ENCODE measurements at places on chromosomes 12 and 14. TPM values are rescaled to one million over a fixed set of nuclear protein-coding genes. Genes with fewer than 3 reads are reported as not detected.

MIP gene
- total RNA-seq = not detected

ISM2 gene
- total RNA-seq = 0.33 TPM

ART4 gene
- 0.09 TPM for total RNA-seq

CCER1 gene
- not detected for total RNA-seq

FZD10 gene
- total RNA-seq = not detected

OLR1 gene
- 0.67 TPM for total RNA-seq

CSRP2 gene
- total RNA-seq = 20.6 TPM

SRGAP1 gene
- total RNA-seq = 10.6 TPM

CLEC6A gene
- total RNA-seq = not detected

CBLN3 gene
- total RNA-seq = 1.4 TPM

ACOT6 gene
- not detected for total RNA-seq

ADAM21 gene
- not detected for total RNA-seq

TEX52 gene
- total RNA-seq = not detected

SAMD4A gene
- 7.3 TPM for total RNA-seq

DBX2 gene
- total RNA-seq = not detected

FOXN4 gene
- total RNA-seq = 0.06 TPM

EML5 gene
- total RNA-seq = 0.76 TPM

LGMN gene
- total RNA-seq = 60.2 TPM

MSI1 gene
- total RNA-seq = 1.1 TPM

KCNA5 gene
- not detected for total RNA-seq

C12orf75 gene
- 123 TPM for total RNA-seq

MYRFL gene
- total RNA-seq = not detected

FBLN5 gene
- total RNA-seq = 2.4 TPM

CLEC12A gene
- not detected for total RNA-seq

ST8SIA1 gene
- total RNA-seq = 0.06 TPM

GDF3 gene
- total RNA-seq = not detected

CCDC38 gene
- 0.08 TPM for total RNA-seq

UNC79 gene
- 0.02 TPM for total RNA-seq

HOXC9 gene
- total RNA-seq = 11.1 TPM

METAP2 gene
- total RNA-seq = 124 TPM

SLC39A9 gene
- 43.1 TPM for total RNA-seq

KCNK13 gene
- 0.11 TPM for total RNA-seq

PITPNM2 gene
- total RNA-seq = 15.5 TPM

NPFF gene
- total RNA-seq = not detected

BHLHE41 gene
- 0.66 TPM for total RNA-seq

IFI27L1 gene
- total RNA-seq = 20.5 TPM

PSME1 gene
- total RNA-seq = 192 TPM

PA2G4 gene
- total RNA-seq = 303 TPM

IGF1 gene
- not detected for total RNA-seq

ATP23 gene
- total RNA-seq = 5.6 TPM

PRH2 gene
- not detected for total RNA-seq

SLC5A8 gene
- total RNA-seq = not detected

DENND5B gene
- 15.8 TPM for total RNA-seq

DICER1 gene
- 19.0 TPM for total RNA-seq

CEP83 gene
- total RNA-seq = 8.9 TPM

DHH gene
- total RNA-seq = not detected

FAIM2 gene
- total RNA-seq = 0.02 TPM

KRT78 gene
- total RNA-seq = not detected

GUCY2C gene
- total RNA-seq = not detected

LMNTD1 gene
- total RNA-seq = not detected

TMEM63C gene
- 0.96 TPM for total RNA-seq

HOXC6 gene
- total RNA-seq = 5.3 TPM

RILPL2 gene
- total RNA-seq = 1.4 TPM

WNT5B gene
- 2.2 TPM for total RNA-seq

All from A549 treated with CORT108297 at 1 μM for 4 hours (cell line).